ENCODE measurements at places on chromosomes 11 and 22.
A peak's percentile ranks its signal among the peaks of the same experiment; 100 is the strongest.

- DNase-seq, result no peak
These were observed 12.5 kb upstream of the MICALL1 start for GRCh38 chr22:37893583-37893983.

- no peak for DNase-seq
These were observed 18.6 kb downstream of the GLB1L2 start for GRCh38 chr11:134350381-134350780.

DNA sequence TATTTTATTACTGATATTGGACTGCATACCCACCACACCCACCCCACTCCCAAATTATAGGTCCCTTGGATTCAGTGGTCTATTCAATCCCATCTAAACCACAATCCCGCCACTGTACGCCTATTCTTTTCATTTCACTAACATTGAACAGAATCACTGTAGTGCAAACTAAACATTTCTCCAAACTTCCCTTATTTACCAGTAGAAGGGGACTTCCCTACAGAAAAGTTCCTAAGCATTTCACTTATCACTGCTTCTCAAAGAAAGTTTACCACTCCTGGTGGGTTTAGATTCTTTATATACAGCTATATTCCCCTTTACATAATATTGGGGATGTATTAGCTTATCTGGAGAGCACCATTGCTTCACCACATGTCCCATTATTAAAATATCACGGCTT is 29.3 kb downstream of the OR8B12 start:
- DNase-seq, result no peak

GRCh38 chr11:65189191-65189590 is 7.5 kb downstream of the CAPN1 start:
- DNase-seq, result no peak

DNA sequence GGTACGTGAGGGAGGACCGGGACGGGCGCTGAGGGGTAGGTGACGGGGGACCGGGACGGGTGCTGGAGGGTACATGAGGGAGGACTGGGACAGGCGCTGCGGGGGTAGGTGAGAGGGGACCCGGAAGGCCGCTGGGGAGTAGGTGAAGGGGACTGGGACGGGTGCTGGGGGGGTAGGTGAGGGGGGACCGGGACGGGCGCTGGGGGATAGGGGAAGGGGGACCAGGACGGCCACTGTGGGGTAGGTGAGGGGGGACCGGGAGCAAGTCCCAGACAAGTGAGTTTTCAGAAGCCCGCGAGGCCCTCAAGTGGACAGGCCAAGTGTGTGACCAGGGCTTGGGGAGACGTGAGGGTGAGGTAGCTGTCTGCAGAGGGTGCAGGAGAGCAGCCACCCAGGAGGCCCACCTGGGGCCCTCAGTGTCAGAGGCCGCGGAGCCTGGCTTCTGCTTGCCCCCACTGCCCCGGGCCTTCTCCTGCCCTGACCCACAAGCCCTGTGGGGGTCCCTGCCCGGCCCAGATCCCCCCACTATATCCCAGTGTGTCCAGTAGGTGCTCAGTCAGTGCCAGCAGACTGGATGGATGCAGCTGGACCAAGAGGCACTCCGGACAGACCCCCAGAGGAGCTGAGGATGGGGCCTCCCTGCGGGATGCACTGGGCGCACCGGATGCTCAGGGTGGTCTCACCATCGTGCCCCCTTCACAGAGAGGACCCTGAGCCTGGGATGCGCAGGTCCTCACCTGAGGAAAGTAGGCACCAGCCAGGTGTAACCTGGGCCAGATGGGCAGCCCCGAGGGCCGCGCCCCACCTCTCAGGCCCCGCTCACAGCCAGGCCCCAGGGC is 44.2 kb upstream of the TH start:
- DNase-seq, result no peak

DNA sequence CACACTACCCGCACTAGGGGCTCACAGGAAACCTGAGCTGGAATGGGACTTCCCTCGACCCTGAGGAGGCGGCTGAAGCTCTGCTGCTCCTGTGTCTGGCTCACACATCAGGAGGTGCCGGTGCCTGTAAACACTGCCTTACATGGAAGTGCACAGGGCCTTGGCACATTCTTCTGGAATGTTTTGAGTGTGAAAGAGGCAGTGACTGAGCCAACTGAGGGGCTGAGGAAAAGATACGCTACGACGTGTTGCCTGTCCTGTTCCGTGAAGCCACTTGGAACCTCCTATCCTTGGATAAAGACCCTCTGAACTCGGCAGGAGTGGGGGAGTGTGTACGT is 10.5 kb downstream of the TXN2 start:
- DNase-seq, result no peak

- DNase-seq, result peak; percentile 48
These were observed 11.5 kb downstream of the P2RX3 start for GRCh38 chr11:57349491-57350274.

- no peak for DNase-seq
These were observed 128.0 kb downstream of the MICAL2 start for GRCh38 chr11:12238420-12238819.

DNA sequence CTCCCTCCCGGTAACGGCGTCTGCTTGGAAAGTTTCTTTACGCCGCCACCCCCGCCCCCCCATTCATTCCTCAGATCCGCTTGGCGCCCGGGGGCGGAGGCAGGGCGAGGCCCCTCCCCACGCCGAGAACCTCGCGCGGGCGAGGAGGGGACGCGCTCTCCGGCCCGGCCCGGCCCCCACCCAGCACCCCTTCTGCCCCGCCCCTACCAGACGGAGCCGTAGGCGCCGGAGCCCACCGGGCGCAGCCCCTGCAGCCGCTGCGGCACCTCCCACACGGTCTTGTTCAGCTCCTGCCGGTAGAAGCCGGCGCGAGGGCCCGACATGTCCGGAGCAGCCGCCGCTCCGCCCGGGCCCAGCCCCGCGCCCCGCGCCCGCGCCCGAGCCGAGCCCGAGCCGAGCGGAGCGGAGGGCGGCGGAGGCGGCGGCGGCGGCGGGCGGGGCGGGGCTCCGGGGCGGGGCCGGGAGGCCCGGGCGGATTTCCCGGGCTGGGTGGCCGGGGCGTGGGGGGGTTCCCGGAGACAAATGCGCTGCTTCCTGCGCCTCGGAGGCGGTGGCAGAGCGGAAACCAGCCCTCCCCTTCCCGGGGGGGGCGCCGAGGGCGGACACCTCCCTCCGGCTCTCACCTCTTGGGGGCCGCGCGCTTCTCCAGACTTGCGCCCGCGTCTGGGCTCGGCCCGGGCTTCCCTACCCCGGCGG is at the start of gene MAPK11:
TSS of gene MAPK11 (minus strand) at position 411 of the 696 bp plus-strand sequence. CDS start at position 323, 88 bp downstream.
- peak; percentile 54 for DNase-seq

DNA sequence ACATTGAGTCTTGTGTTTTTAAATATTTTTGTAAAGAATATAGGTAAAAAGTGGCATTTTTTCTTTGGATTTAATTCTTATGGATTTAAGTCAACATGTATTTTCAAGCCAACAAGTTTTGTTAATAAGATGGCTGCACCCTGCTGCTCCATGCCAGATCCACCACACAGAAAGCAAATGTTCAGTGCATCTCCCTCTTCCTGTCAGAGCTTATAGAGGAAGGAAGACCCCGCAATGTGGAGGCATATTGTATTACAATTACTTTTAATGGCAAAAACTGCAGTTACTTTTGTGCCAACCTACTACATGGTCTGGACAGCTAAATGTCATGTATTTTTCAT is 333 bp upstream of the CD3E start:
- no peak for DNase-seq

DNA sequence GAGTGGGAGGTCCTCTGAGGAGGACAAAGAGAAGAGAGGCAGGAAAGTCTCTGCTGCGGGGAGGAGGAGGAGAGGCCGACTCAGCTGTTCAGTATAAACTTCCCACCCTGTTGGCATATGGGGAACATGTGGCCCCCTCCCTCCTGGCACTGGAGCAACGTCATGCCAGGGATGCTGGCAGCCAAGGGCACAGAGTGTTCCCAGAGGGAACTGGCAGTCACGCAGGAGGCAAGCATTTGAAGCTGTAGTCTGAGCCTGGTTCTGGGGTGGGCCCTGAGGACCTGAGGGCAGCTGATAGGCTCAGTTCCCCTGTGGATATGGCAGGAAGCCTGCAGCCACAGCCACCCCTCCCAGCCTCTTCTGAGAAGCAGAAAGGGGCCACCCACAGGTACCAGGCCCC is 67.1 kb upstream of the TSPAN18 start:
- DNase-seq, result no peak

- DNase-seq, result no peak
These were observed 1.3 kb downstream of the TMEM86A start for GRCh38 chr11:18699848-18700261.

GRCh38 chr11:12076840-12077534 is 33.4 kb upstream of the MICAL2 start:
- no peak for DNase-seq

DNA sequence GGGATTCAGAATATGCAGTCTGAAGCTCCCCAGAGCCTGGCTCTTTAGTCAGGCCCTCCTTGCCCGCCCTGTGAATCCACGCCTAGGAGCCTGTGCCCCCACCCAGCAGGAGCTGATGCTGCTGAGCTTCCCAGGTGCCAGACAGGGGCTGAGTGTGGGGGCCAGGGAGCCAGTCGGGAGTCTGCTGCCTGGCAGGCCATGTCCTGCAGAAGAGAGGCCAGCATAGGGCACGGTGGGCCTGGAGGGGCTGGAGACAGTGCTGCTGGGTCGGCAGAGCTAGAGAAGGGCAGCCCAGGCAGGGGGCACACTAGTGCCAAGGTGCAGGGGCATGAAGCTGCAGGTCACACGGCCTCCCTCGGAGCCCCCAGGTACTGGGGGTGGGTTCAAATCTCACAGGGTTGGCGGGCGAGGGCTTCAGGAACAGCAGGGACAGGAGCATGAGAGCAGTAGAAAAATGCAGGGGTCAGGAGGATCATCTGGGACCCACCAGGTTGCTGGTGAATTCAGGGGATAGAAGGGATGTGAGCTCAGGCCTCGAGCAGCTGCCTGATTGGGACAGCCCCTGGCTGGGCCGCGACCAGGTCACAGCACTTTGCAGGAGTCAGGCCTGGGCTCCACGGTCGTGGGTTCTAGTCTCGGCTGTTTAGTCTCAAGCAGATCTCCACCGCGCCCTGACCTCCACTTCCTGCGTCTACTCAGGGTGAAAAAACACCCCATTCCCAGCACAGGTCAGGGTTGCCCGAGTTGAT is 4.1 kb upstream of the SEPTIN5 start:
- no peak for DNase-seq

DNA sequence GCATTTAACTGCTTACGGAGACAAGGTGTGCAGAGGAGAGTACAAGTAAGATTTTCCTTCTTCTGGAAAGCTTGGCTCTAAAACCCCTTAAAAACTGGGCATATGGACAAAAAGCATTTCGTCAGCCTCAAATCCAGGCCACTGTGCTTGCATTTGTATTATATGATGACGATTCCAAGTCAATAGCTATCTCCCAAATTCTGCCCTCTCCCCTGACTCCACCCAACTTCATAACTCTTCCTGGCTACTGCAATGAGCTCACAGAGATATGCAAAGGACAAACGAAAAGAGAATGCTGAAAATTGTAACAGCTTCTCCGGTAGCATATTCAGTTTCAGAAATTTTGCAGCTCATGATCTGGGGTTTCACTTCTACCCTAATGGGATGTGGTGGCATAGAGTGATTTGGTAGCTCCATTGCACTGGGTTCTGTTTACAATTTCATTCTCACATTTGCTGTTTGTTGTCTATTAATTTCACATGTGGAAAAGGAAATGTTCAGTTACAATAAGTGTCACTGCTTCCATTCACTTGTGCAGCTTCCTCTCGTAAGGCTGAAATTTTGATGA is 45.6 kb upstream of the CHRM4 start:
- DNase-seq, result no peak

DNA sequence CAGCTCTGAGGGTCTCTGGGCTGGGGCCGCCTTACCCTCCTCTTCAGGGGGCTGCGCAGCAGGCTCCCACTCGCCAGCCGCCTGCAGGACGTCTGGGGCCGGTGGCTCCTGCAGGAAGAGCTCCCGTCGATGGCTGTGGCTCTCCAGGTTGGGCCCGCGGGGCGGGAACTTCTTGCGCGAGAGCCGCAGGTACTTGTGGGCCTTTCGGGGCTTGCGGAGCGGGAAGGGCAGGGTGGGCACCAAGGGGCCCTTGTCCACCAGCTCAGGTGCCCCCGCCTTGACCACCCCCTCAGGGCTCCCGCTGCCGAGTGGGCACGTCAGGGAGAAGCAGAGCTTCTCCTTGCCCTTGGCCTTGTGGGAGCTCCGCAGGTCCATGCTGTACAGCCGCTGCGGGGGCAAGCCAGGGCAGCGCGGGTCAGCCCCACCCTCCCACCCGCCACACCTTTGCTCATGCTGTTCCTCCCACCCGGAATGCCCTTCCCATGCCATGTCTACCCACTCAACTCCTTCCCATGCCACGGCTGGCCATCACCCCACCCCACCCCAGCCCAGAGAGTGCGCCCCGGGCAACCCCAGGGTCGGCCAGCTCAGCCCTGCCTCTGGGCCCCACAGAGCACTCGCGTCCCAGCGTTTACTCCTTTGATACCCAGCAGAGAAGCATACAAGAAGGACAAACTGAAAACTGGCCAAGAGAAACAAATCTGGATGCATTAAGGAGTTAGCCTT is 18.0 kb downstream of the CBX7 start:
- no peak for DNase-seq

DNA sequence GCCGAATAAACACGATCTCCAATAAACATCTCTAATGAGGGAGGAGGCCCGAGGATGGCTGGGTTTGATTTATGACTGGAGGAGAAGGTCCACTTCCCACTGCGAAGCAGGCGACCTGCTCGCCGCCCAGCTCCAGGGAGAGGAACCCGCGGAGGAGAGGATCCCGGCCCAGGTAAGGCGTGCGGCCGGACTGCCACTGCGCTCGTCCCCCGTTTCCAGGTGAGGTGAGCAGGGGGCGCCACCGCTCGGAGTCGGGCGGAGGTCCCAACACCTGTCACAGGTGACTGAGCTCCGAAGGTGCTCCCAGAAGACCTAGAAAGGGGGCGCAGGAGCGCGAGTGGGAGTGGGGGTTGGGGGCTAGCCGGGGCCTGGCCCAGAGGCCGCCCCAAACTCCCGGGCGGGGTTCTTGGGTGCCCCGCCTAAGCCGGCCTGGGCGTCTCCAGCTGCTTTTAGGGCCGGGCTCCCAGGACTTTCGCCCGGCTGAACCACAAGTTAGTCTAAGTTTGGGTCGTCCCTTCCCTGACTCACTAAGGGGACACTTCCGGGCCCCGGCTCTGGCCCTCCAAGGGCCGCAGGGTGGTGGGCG is 5.4 kb upstream of the PAX6 start:
- no peak for DNase-seq

- DNase-seq, result no peak
These were observed 245.7 kb downstream of the ST3GAL4 start for GRCh38 chr11:126601136-126601535.

DNA sequence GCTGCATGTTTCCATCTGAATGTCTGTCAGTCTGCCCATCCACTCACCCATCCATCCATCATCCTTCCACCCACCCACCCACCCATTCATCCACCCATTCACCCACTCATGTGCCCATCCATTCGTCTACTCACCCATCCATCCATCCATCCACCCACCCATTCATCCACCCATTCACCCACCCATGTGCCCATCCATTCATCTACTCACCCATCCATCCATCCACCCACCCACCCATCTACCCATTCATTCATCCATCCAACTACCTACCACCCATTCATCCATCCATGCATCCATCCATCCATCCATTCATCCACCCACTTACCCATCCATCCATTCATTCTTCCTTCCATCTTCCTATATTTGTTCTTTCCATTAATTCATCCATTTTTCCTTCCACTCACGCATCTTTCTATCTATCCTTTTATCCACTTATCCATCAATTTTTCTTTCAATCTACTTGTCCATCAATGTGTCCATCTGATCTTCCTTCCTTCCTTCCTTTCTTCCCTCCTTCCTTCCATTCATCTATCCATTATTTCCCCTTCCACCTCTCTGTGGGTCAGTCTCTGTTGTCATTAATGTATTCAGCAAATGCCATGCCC is 8.0 kb downstream of the CRYBB3 start:
- no peak for DNase-seq

All from stimulated activated CD4-positive, alpha-beta T cell treated with anti-CD3 and anti-CD28 coated beads, Interleukin-1b, Interleukin-23, amount 100 ng/mL, for 48 hours (primary cell).